ENCODE measurements at places on chromosomes 5 and 9. TPM values are rescaled to one million over a fixed set of nuclear protein-coding genes. Genes with fewer than 3 reads are reported as not detected.

GRCh38 chr5:97102010-97102470, 40.4 kb downstream of the LIX1 start:
- H3K4me1 ChIP-seq: no peaks in the 10 kb centered on the region
- H3K27ac ChIP-seq: no peak overlapping the region
- peaks cover 13% of the 10 kb centered on the region for H3K27me3 ChIP-seq

DNA sequence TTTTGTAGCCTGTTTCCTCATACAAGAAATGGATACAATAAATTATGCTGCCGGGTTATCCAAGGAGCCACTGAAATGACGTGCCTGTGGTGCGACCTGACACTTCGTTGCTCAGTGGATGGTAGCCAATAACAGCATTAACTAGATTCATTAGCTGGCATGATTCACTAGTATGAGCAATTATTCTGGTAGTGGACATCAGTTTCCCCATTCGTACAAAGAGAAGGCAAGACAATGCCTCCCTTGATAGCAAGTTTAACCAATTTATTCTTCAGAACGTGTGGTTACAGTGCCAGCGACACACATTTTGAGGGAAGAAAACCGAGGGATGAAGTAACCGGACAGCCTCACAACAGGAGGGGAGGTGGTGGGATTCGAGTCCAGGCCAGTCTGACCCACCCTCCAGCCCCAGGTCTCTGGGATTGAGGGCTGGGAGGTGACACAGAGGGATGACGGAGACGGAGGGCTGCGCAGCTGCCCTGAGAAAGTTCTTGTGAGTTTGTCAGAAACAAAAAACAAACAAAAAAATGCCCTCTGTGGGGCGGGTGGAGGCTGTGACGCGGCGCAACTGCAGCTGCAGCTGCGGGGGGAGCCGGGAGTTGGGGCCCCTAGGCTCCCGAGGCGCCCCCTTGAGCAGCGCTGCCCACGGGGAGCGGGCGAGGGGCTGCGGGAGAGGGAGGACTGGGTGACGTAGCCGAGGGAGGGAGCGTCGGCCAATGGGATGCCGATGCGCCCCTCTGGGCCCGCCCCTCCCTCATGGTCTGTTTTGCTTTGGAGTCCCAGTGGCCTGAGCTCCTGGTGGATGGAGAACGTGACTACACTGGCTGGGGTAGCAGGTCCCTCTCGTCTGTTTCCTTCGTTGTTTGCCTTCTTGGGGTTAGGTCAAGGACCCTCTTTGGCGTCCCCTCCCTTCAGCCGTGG, 10.9 kb downstream of the LHX2 start:
- H3K27me3 ChIP-seq: peaks cover 74% of the 10 kb centered on the region
- H3K36me3 ChIP-seq: no peaks in the 10 kb centered on the region
- DNase-seq: no peak
- no peak overlapping the region for H3K27ac ChIP-seq
- no peaks in the 10 kb centered on the region for H3K4me1 ChIP-seq
- no peak overlapping the region for H3K4me3 ChIP-seq

The NMUR2 gene
- polyA plus RNA-seq: not detected

- H3K4me3 ChIP-seq: no peak overlapping the region
- no peak for DNase-seq
- peaks cover 12% of the 10 kb centered on the region for H3K36me3 ChIP-seq
- no peak overlapping the region for H3K27ac ChIP-seq
- no peaks in the 10 kb centered on the region for H3K4me1 ChIP-seq
- H3K27me3 ChIP-seq: no peaks in the 10 kb centered on the region
Measured at GRCh38 chr9:108869092-108869725, 7.1 kb downstream of the ACTL7A start.

GRCh38 chr5:112294126-112294525, 125.0 kb downstream of the EPB41L4A start:
- no peak for DNase-seq
- no peaks in the 10 kb centered on the region for H3K27me3 ChIP-seq

DNA sequence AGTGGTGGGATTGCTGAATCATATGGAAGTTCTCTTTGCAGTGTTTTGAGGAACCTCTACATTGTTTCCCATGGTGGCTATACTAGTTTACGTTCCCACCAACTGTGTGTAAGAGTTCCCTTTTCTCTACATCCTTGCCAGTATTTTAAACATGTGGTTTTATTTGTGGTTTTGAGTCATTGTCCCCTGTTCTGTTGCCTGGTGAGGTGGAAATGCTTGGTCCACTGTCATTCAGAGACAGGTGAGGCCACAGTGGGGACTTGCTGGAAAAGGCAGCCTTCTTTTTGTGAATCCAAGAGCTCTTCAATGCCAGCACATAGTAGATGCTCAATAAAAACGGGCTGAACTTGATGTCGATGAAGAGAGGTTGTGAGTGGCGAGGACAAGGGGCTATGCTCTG, 44.2 kb downstream of the SH3PXD2B start:
- H3K4me1 ChIP-seq: peaks cover 24% of the 10 kb centered on the region
- H3K4me3 ChIP-seq: no peak overlapping the region
- peaks cover 6% of the 10 kb centered on the region for H3K36me3 ChIP-seq
- no peak for DNase-seq
- H3K27me3 ChIP-seq: no peaks in the 10 kb centered on the region
